ENCODE measurements at places on chromosomes 5 and 9.
A peak's percentile ranks its signal among the peaks of the same experiment; 100 is the strongest.

DNA sequence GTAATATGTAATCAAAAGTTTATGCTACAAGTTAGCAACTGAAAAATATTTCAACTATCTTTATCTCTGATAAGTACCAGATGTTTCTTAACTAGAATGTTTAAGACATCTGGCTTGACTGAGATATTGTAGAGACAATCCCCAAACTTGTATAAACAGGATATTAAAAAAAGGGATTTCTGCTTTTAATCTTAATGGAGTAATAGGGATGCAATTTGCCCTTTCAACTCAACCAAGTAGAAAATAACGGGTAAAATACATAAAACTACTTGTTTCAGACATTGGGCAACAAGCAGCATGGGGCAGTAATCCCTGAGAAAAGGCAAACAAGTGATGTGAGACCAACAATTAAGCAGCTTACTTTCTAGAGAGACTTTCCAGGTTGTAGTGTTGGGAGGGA is 9.4 kb upstream of the ADAMTS12 start:
- ATAC-seq: no peak
- H3K4me3 ChIP-seq: no peak overlapping the region
- H3K4me1 ChIP-seq: no peaks in the 10 kb centered on the region
- peaks cover 16% of the 10 kb centered on the region for H3K27me3 ChIP-seq

DNA sequence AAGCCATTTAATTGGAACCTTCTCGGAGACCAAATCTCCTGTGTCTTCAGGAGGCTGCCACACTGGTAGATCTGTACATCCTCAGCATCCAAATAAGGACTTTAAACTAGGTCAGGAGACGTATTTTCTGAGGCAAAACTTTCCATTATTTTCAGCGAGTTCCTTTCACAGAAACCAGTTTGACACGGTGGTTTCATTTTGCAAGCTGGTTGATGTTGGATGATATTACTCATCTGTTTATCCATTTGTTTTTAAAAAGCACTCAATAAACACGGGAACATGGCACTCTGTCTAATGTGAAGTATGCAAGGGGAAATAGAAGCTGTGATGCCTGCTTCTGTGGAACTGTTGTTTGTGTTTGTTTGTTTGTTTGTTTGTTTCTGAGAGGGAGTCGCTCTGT is 199.6 kb downstream of the ERCC6L2 start:
- ATAC-seq: peak; percentile 39
- H3K4me1 ChIP-seq: peaks cover 5% of the 10 kb centered on the region
- no peaks in the 10 kb centered on the region for H3K36me3 ChIP-seq
- H3K4me3 ChIP-seq: peak overlapping the region; percentile 40

DNA sequence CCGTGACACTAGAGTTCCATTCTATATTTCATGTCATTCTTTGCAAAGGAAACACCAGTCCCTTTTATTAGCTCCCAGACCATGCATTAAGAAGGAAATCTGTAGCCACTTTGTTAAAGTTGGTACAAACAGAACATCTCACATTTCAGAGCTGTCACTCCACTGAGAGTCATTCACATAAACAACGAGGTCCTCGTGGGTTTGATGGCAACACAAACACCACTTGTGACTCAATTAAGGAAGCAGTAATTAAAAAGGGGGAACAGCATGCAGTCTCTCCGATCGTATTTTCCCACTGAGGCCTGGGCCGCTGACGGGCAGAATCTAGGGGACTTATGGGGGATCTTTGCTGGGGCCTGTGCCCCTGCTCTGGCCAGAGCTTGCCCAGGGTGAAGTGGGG is 94.2 kb upstream of the ZNF618 start:
- ATAC-seq: no peak
- no peaks in the 10 kb centered on the region for H3K4me1 ChIP-seq
- H3K36me3 ChIP-seq: no peaks in the 10 kb centered on the region
- no peak overlapping the region for H3K4me3 ChIP-seq

DNA sequence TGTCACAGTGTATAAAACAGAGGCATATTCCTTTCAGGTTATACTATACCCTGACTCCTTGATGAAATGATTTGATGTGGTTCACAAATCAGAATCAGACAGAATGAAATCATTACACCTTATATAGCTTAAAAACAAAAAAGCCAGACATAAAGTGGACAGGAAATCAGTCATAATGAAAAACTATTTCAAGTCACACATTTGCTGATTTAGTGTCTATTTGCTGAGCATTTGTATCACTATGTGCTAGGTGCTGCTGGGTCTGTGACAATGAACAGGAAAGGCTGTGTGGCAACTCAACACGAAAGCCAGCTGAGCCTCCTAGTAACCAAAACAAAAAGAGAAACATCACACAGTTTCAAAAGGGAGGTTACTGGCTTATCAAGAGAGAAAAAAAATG is 194.0 kb downstream of the EFNA5 start:
- H3K36me3 ChIP-seq: no peaks in the 10 kb centered on the region
- H3K27me3 ChIP-seq: peaks cover 11% of the 10 kb centered on the region
- ATAC-seq: peak; percentile 89
- H3K27ac ChIP-seq: peak overlapping the region; percentile 69
- no peaks in the 10 kb centered on the region for H3K4me1 ChIP-seq

DNA sequence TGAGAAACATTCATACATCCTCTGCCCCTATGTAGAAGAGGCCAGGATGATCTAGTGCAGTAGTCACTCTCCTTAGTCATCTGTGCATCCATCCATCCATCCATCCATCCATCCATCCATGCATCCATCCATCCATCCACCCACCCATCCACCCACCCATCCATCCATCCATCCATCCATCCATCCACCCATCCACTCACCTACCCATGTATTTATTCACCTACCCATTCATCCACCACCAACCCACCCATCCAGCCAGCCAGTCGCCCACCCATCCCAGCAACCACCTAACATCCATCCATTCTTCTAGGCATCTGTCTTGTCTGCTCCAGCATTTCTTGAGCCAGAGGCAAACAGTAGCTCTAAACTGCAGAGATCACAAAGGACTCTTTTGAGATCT is 87.1 kb downstream of the MSX2 start:
- no peaks in the 10 kb centered on the region for H3K4me1 ChIP-seq
- H3K36me3 ChIP-seq: no peaks in the 10 kb centered on the region
- no peak for ATAC-seq
- no peak overlapping the region for H3K4me3 ChIP-seq

DNA sequence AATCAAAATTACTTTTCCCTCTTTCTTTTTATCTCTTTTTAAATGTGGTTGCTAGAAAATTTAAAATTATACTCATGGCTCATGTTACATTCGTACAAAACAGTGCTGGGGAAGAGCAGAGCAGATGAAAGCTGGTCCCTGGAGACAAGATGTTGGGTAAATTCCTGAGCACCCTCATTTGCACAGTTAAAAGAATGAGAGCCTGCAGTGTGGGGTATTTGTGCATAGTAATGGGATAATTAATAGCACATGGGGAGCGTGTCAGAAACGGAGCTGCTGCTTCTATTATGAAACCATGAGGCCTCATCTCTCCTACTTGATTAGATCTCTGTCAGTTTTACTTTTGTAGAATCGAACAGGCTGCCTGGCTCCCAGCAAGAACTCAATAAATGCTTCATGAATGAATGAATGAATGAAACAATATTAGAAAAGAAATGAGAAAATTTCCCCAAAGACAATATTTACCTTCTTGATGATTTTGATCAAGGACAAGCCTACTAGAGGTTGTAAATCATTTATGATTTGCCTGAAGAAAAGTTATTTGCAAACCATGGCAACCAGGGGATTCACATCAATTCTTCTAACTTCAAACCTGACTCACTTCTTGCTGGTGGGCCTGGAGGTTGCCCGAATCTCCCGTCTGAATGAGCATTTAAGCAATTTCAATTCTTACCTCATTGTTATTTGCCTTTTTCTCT is 177.2 kb upstream of the TUT7 start:
- H3K27me3 ChIP-seq: peaks cover 26% of the 10 kb centered on the region
- no peak overlapping the region for H3K4me3 ChIP-seq
- no peak for ATAC-seq
- H3K36me3 ChIP-seq: no peaks in the 10 kb centered on the region

- H3K27ac ChIP-seq: no peak overlapping the region
- peaks cover 4% of the 10 kb centered on the region for H3K4me1 ChIP-seq
- no peaks in the 10 kb centered on the region for H3K36me3 ChIP-seq
- no peak for ATAC-seq
- H3K27me3 ChIP-seq: no peaks in the 10 kb centered on the region
- H3K4me3 ChIP-seq: no peak overlapping the region
Measured at GRCh38 chr9:89787595-89787994, 182.8 kb downstream of the GADD45G start.

DNA sequence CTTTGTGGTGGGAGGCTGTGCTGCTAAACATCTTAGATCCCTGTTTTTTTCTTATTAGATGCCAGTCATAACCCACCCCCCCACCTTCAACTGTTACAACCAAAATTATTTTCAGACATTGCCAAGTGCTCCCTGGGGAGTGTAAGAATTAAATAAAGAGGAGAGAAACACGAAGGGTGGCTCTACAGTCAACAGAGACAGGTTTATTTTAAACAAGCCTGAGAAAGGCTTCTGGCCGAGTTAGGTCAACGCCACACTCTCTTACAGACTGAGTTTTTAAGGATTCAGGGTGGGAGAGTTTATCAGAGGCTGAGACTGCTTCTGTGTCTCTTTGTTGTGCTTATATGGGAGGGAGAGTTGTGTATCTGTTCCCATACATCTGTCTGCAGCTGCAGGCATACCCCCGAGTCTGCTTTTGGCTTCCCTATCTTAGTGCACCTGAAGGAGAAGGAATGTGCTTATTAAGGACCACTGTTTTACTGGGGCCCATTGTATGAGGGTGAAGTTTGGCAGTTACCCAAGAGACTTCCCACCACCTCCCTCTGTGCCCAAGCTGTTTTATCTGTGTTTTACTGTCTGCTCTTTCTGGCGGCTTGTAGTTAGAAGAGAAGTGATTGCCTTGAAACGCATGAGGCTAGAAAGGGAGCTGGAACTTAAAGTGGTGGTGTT is 11.4 kb upstream of the GDA start:
- H3K4me3 ChIP-seq: no peak overlapping the region
- no peaks in the 10 kb centered on the region for H3K4me1 ChIP-seq
- no peaks in the 10 kb centered on the region for H3K36me3 ChIP-seq
- no peak for ATAC-seq

DNA sequence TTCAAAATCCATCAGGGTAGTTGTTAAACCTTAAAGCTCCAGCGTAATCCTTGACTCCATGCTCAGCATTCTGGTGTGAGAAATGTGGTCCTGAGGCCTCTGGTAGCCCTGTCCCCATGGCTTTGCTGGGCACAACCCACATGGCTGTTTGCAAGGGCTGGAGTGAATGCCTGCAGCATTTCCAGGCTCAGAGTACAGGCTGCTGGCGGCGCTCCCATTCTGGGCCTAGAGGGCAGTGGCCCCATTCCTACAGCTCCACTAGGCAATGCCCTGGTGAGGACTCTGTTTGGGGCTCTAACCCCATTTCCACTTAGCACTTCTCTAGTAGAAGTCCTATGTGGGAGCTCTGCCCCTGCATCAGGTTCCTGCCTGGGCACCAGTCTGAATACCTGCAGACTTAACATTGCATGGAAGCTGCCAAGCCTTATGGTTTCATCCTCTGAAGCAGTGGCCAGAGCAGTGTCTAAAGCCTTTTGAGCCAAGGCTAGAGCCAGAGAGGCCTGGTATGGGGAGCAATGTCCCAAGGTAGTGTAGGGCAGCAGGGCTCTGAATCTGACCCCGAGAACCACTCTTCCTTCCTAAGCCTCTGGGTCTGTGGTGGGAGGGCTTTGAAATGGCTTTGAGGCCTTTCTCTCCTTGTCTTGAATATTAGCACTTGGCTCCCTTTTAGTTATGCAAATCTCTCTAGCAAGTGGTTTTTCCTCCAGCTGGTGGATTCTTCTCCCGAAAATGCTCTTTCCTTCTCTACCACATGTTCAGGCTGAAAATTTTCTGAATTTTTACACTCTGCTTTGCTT is 5.8 kb upstream of the ALDH1A1 start:
- no peak overlapping the region for H3K27ac ChIP-seq
- no peak overlapping the region for H3K4me3 ChIP-seq
- no peak for ATAC-seq
- H3K4me1 ChIP-seq: no peaks in the 10 kb centered on the region

DNA sequence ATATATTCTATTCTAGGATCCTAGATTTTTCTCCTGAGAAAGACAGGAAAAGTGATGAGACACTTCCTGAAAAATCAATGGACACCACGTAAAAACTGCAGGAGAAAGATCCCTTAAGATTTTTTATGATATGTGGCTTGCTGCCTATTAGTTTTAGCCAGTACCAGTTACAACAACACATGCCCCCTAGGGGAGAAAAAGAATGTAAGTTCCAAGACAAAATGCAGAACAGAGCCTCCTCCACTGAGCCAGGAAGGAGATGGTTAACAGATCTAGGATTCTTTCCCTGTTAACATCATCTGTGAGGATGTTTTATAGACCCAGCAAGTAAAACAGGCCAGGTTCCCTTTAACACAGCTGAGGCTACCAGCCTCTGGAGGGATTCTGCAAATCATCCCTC is 574.7 kb downstream of the TLE4 start:
- ATAC-seq: no peak
- no peaks in the 10 kb centered on the region for H3K36me3 ChIP-seq
- no peak overlapping the region for H3K4me3 ChIP-seq
- H3K4me1 ChIP-seq: no peaks in the 10 kb centered on the region
- no peak overlapping the region for H3K27ac ChIP-seq

DNA sequence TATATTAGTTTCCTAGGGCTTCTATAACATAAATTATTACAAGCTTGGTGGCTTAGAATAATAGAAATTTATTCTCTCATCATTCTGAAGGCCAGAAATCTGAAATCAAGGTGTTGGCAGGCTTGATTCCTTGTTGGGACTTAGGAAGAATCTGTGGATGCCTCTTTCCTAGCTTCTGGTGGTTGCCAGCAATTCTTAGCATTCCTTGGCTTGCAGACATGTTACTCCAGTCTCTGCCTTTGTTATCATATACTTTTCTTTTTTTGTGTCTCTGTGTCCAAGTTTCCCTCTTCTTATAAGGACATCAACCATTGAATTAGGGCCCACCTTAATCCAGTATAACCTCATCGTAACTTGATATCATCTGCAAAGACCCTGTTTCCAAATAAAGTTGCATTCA is 31.4 kb downstream of the CTNNA1 start:
- no peak overlapping the region for H3K27ac ChIP-seq
- H3K36me3 ChIP-seq: peaks cover 39% of the 10 kb centered on the region
- no peak overlapping the region for H3K4me3 ChIP-seq
- peaks cover 4% of the 10 kb centered on the region for H3K4me1 ChIP-seq
- no peaks in the 10 kb centered on the region for H3K27me3 ChIP-seq

GRCh38 chr5:128083811-128084227 is 253 bp downstream of the SLC12A2 start:
- H3K4me1 ChIP-seq: peaks cover 44% of the 10 kb centered on the region
- H3K4me3 ChIP-seq: peak overlapping the region; percentile 82
- ATAC-seq: peak; percentile 7
- H3K27ac ChIP-seq: no peak overlapping the region
- H3K36me3 ChIP-seq: peaks cover 11% of the 10 kb centered on the region
